ENCODE measurements at places on chromosomes 4 and X.

DNA sequence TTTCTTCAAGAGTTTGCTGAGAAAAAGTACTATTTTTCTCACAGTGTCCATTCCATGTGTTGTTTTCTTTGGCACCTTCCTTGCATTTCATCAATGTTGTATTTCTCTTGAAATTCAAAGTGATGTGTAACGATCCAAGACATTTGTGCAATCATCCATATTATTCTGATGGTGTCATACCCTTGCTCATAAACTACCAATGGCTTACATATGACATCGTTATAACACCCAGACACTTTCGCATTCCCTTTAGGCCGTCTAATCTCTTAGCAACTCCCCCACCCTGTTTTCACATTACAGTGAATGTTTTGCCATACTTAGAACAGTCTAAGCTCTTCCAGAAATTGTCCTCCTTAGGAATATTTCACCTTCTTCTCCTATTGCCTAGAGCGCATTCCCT is 1779.0 kb downstream of the PCDH7 start:
- no peak for DNase-seq

DNA sequence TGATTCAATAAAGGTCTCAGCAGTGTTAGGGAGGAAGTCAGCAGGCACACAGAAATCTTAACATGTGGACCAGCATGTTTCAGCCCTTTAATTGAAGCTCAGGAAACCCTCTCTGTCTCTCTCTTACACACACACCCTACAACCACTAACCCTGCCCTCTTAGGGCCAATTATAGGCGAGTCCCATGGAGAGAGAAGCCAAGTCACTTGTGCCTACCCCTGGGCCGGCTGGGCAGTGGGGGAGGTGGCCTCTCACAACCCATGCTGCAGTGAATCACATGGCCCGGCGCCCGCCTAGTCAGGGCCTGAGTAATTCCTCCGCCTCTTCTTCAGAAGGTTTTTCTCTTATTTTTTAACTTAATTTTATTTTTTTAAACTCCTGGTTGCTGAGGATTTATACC is 3.7 kb downstream of the FGD1 start:
- DNase-seq = no peak

GRCh38 chr4:31974490-31975002 is 1254.4 kb downstream of the PCDH7 start:
- DNase-seq = no peak

GRCh38 chr4:40630335-40631021 is 814 bp upstream of the RBM47 start:
- DNase-seq = no peak

DNA sequence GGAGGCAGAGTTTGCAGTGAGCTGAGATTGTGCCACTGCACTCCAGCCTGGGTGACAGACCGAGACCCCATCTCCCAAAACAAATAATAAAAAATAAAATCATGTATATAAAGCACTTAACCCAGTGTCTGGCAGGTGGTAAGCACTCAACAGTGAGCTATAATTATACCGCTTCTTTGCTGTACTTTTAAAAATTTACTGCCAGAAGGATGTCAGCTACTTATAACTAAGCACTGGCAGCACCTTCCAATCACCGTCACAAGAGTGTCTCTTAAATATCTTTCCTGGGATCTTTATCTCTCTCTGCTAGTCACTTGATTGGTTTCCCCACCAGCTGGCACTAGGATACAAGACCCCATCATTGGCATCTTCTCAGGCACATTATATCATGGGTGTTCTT is 53.9 kb upstream of the DAPP1 start:
- DNase-seq = no peak

DNA sequence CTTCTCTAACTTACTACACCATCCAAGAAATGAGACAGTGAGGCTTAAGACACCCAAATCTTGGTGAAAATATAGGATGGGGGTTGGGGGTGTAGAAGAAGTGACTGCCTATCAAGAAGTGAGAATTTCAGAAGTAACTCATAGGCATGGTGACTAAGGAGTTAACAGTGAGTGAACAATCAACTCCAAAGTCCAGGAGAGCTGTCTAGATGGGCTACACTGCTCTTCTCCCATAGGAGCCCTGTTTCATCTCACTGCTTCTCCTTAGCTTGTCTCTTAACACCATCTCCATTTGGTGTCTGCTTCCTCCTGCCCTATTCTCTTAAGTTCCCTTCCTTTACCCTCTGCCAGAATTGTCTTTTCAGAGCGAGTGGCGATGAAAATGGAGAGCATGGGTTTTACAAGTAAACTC is 22.7 kb downstream of the FABP2 start:
- DNase-seq = no peak

GRCh38 chr4:63620271-63620670 is 789.0 kb downstream of the TECRL start:
- no peak for DNase-seq

- no peak for DNase-seq
These were observed 252.3 kb downstream of the ARHGAP10 start for GRCh38 chr4:147984065-147984777.

DNA sequence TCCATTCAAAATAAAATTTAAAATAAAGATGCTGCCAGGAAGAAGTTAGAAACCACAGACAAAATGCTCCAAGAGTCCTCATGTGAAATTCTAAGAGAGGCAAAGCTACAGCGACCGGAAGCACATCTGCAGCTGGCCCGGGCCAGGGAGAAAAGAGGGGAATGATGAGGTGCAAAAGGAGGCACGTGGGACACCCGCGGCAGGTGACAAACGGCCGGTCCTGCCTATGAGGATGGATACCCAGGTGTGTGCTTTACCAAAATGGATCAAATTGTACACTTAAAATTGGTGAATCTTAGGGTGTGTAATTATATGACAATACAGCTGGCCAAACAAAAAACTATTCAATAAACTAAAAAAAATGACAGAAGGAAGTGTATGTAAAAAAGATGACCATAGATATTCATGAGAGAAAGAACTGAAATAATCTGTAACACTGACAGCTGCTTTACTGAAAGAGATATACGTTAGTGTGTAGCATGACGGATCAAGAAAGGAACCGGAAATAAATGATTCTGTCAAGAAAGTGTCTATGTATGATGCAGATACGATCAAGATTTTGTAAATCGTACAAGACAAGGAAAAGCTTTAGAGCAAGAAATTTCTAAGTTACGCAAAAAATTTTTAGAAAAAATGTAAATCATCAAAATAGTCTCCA is 29.5 kb downstream of the PPP2R3B start:
- DNase-seq = no peak

DNA sequence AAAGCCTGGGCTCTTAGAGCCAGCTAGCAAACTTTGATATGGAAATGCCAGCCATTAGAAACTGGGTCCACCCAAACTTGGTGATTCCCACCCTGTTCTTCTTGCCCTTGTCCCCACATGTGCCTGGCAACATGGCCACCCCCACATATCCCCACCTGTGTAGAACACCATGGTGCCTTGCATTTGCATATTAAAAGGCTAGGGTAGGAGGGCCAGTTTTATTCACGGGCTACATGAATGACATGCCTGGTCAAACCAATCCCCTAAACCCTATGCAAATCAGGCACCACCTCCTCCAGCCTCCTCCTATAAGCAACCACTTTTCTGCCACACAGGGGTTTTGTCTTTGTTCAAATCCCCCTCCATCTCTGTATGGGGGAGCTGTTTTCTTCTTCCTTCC is 104.9 kb downstream of the CLNK start:
- no peak for DNase-seq

DNA sequence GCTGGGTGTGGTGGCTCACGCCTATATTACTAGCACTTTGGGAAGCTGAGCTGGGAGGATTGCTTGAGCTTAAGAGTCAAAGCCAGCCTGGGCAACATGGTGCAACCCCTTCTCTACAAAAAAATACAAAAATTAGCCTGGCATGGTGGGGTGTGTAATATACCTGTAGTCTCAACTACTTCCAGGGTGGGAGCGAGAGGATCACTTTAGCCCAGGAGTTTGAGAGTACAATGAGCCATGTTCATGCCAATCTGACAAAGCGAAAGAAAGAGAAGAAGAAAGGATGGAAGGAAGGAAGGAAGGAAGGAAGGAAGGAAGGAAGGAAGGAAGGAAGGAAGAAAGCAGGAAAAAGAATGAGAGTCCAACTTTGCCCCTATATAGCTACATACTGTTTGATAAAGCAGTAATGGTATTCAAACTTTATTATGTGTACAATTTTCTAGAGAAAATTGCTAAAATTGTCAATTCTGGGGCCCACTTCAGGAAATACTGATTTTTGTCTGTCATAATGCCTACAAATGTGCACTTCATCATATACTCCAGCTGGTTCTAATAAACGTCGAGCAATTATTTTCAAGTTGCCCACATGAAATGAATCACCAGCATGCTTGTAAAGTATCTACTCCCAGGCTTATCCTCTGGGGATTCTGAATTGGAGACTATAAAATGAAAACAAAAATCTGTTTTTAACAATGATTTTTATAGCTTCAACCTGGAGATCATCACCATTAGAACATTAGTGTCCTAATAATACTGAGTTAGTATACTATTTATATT is 132.3 kb downstream of the NDST4 start:
- DNase-seq = no peak

- DNase-seq = no peak
These were observed 54.5 kb upstream of the EXOC1L start for GRCh38 chr4:55765070-55765469.

- no peak for DNase-seq
These were observed 220.1 kb downstream of the IQCM start for GRCh38 chr4:149595500-149595899.

DNA sequence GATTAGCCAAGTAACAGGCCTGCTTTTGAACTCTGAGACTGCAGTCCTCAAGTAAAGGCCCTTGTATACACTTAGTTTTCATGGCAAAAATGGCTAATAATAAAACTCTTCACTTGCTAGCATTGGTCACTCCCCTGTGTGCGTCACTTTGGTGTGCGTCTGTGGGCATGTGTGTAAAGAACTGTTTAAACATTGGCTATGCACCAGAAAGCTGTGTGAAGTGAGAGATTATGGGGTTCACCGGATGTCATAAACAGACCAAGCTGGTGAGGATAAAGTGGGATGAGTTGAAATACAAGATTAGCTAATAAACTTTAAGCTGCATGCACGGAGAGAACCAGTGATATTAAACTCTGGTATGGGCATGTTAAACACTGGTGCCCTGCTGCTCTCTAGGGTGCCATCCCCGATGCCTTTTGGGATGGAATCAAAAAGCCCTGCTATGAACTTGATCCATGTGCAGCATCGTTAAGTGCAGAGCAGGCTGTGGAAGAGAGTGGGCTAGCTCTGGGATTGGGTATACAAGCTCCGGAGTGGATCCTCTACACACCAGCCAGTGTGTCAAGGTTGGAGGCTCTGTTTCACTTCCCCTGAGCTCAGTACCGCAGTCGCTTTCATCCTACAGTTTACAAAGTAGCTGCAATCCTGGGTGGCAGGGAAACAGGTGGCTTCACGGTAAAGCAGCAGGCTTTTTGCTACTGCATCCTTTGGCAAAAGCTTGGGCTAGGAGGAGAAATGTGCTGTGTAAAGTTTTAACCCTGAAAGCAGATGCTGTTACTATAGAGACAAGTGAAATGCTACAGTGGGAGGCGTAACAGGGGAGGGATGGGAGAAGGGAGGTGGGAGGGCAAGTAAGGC is 108.3 kb upstream of the SLC4A4 start:
- no peak for DNase-seq

GRCh38 chrX:13167481-13168231 is 123.2 kb upstream of the FAM9C start:
- no peak for DNase-seq

DNA sequence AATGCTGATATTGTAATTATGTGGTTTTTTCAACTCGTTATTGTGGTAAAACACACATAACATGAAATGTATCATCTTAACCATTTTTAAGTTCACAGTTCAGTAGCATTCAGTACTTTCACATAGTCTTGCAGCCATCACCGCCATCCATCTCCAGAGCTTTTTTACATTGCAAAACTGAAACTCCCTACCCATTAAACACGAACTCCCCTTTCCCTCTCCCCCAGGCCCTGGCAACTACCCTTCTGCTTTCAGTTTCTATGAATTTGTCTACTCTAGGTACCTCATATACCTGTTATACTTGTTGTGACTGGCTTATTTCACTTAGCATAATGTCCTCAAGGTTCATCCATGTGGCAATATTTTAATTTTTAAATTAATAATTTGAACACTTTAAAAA is 380.6 kb downstream of the MAPK10 start:
- DNase-seq = no peak

DNA sequence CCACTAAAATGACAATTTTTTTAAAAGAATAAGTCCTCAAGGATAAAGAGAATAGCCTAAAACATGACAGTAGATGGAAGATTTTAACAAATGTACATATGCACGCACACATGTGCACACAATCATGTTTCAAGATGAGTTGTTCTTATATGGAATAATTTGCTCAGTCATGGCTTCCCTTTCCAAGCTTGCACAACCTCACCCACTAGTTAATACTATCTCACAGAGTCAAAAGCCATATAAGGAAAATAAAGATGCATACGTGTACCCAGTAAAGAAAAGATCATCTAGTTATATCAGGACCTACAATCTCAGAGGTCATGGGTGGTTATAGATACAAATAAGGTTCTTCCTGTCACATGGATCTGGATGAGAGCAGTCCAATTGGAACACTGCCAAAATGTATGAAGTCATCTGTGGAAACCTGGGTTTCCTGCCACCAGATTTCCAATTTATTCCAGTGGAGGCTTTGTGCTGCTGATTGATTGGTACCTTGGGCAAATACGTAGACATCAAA is 56.1 kb downstream of the FAM13A start:
- no peak for DNase-seq

- no peak for DNase-seq
These were observed 578.6 kb downstream of the PCDH7 start for GRCh38 chr4:31298737-31299136.

- no peak for DNase-seq
These were observed 176.2 kb upstream of the LNX1 start for GRCh38 chr4:53767482-53767881.

DNA sequence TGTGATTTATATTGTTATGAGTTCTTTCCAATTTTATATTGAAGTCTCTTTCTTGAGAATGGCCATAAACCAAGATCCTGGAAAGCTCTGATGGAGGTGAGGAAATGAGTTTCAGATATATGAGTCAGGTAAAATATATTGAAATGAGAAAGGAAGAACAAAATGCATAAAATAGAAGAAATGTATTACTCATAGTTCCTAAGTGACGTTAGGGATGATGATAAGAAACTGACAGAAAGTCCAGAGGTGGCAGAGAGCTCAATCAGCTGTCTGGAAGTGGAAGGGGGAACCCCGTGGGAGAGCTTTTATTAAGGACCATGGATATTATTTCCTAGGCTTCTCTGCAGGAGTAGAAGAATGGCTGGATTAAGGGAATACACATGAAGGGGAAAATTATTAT is 24.6 kb downstream of the UGT2B7 start:
- DNase-seq = no peak

DNA sequence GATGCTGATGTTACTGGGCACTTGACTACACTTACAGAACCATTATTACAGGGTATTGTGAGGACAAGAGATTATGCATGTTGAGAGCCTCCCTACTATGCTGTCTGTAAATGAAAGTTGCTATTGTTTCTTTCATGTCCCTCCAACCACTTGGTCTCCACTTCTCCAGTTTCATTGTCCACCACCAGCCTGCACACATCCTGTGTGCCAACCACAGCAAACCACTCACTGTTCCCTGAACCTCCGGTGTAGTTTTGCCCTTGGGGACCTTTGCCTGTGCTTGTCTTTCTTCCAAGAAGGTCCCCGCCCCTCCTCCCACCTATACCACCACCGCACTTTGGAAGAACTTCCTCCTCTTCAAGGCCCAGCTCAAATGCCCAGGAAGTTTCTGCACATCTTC is 43.1 kb upstream of the AFF2 start:
- no peak for DNase-seq
